Activated CD4-positive, alpha-beta T cell treated with anti-CD3 and anti-CD28 coated beads for 4 hours (primary cell): ENCODE measurements at places on chromosomes 12 and 14.

DNA sequence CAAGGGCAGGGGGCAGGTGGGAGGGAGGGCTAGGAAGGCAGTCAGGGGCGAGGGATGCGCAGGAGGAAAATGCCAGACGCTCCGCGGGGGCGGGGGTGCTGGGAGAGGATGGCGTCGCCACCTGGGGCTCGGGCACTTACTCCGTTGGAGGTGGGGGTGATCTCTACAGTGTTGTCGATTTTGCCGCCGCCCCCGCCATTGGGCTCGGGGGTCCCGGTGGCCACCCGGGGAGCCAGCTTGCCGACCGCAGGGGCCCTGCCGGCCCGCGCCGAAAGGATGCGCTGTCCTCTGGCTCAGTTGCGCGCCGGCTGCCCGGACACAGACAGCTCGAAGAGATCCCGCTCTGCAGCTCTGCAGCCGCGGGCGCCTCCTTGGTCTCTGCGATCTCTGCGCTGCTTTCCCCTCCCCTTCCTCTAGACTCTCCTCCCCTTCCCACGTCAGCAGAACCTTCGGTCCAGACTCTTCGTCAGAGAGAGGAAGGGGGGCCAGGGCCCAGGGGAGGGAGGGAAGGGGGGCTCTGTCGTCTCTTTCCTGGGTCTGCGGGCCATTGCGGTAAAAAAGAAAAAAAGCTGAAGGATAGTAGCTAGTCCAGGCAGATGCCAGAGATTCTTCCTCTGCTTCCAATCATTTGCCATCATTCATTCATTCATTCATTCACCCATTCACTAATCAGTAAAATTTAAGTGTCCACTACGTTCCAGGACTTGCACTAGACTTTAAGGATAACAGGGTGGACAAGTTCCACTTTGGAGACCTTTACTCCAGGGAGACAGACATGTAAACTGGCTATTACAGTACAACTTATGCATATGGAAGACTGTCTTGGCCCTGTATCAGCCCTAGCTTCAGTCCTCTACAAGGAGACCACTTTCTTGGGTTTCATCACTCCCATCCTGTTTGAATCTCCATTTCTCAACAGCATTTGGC, at the start of gene SLC22A17:
TSS of gene SLC22A17 (minus strand) at position 382 of the 927 bp plus-strand sequence.
- DNase-seq, result peak; percentile 46

- no peak for DNase-seq
Observed at GRCh38 chr14:38124506-38124905, 83.2 kb upstream of the SSTR1 start.

DNA sequence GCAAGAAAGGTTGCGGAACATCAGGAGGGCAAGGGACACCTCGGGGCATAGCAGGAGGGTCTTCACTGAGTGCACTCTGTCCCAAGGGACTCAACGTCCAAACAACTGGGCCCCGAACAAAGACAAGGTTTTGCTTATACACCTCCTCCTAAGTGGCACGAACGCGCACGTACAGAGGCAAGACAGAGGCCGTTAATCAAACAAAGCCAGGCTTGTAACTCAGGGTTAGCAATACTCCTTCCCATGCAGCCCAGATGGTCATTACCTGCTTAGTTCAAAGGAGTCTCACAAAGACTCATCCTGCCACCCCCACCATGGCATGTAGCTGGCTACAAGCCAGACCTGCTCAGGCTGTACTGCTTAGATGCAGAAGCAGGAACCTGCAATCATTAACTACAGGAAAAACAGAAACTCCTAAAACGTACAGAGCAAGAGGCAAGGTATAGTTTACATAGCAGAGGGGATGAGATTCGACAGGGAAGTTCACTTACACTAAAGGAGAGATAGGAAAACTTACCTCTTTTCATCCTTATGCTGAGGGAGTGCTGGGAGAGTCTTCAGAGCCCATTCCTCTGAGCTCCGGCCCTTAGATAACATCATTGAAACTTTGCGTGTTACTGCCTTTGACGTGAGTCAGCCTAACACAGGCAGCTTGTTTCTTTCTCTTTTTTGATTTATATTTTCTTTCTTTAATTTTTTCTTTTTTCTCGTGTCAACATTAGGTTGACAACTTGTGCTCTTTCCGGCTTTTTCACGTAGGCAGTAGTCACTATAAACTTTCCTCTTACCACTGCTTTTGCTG, 1319.1 kb downstream of the TMEM121 start:
- peak; percentile 50 for DNase-seq

DNA sequence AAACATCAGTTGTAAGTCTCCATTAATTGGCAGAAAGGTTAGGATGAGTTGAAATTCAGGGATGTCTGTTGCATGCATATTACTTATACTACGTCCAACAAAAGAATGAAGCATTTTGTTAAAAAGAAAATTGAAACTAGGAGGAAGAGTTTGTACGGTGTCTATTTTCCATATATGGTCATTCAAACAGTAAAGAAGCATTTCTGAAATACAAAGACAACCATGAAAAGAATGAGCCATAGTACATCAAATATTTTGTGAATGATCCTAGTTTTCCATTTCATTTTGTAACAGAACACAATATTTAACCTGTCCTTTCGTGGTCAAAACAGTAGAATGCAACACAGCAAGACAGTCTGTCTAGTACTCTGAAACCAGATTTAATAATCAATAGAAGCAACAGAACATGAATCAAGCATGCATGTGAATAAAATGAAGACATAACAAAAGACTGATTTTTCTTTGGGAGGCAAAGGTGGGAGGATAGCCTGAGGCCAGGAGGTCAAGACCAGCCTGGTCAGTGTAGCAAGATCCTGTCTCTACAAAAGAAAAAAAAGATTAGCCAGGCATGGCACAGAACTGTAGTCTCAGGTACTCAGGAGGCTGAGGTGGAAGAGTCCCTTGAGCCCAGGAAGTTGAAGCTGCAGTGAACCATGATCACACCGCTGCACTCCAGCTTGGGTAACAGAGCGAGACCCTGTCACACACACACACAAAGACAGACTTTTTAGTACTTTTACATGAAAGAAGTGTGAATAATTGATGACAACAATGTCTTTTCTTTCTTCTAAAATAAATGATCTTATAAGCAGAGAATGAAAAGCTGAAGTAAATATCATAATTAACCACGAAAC, 156.0 kb downstream of the LRIG3 start:
- DNase-seq, result no peak

DNA sequence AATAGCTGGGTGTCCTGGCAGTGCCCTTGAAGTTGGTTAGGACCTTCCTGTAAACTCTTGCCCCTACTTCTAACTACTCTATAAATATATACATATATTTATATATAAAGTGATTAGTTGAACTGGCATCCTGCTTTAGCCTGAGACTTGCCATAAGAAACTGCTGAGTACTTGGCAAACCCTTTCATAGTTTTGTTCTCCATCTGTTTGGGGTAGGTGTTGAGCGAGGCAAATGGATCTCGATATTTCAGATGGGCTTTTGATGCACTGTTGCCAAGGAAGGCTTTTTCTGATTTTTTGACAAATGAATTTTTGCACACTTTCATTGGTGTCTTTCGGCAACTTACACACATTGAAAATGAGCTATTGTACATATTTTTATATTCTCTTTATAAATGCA, 10.4 kb downstream of the CALM1 start:
- no peak for DNase-seq

GRCh38 chr12:5258498-5258897, 173.4 kb upstream of the NTF3 start:
- no peak for DNase-seq

DNA sequence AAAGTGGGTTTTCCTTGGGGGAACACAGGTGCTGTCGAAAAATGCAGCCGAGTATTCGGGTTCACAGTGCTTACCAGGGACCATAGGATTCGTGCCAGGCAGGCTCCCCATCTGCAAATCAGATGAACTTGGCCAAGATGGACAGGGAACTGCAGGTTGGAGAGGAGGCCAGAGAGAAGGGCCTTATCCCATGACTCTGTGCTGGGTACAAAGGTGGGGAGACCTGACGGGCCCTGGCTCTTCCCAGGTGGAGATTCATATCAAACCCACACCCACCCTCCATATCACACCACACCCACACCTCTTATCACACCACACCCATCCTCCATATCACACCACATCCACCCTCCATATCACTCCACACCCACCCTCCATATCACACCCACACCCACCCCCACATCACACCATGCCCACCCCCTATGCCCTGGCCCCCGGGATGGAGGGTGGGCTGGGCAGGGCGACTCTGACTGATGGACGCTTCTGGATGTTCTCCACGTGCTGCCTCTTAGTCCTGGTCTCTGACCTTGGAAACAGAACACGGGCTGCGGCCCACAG, 319.7 kb downstream of the ADGRD1 start:
- DNase-seq, result no peak

- DNase-seq, result peak; percentile 7
Observed at GRCh38 chr14:34843011-34843554, 32.1 kb downstream of the BAZ1A start.

GRCh38 chr12:120110550-120111501, 5.7 kb downstream of the RAB35 start:
- peak; percentile 33 for DNase-seq

DNA sequence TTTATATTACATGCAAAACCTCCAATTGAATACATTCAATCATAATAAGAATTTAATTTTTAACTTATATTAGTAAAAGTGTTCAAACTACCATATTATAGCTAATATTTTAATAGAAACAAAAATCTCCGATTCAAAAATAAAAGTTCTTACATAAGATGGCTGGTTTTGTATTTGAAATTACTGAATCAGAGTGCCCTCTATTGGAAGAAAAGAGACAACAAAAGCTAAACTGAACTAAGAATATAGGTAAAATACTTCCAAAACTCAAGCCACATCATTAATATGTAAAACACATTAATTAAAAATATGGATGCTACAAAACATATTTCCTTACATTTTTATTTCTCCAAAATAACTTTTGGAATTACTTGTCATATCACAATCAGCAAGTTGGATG, 120.3 kb downstream of the GARIN6 start:
- no peak for DNase-seq

GRCh38 chr14:85243321-85243720, 286.6 kb upstream of the FLRT2 start:
- DNase-seq, result no peak

DNA sequence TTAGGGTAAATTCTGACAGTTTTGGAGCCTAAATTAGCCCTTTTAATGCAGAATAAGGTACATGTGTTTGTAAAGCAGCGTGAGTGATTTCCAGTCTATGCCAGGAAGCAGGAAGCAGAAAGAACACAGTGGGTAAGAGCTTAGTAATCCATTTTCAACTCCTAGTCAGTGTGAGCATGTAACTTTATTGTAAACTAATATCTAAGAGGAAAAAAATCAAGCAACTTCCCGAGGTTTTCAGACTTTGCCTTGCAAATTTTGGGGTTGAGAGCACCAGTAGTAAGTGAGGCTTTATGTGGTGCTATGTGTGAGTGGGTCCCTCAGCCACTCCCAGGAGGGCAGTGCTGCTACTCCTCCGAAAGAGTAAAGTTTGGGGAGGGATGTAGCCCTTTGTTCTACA, 2.9 kb downstream of the CIPC start:
- no peak for DNase-seq
